ENCODE measurements at places on chromosomes 4 and X.

GRCh38 chr4:121666091-121666679 is 30.6 kb downstream of the ANXA5 start:
- no peak for DNase-seq

GRCh38 chr4:42562016-42562415 is 94.9 kb downstream of the ATP8A1 start:
- no peak for DNase-seq

- DNase-seq = no peak
Measured at GRCh38 chr4:52718123-52718522, 33.1 kb downstream of the ERVMER34-1 start.

- DNase-seq = no peak
Measured at GRCh38 chr4:138216272-138216867, 25.8 kb downstream of the SLC7A11 start.

GRCh38 chr4:3316146-3316545 is 23.3 kb downstream of the RGS12 start:
- DNase-seq = no peak

DNA sequence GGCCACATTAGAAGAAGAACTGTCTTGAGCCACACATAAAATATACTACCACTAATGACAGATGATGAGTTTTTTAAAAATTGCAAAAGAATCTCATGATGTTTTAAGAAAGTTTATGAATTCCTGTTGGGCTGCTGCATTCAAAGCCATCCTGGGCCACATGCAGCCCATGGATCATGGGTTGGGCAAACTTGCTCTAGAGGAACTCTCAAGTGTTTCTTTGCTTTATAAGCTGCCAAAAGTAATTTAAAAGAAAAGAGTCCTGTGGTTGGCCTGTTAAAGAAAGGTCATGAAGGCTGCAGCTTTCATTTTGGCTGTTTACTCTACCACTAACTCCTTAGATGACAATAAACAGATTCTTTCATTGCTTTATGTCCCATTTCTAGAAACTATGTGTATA is 218.2 kb downstream of the SCFD2 start:
- DNase-seq = no peak

GRCh38 chr4:8025668-8026067 is 86.0 kb upstream of the AFAP1 start:
- DNase-seq = no peak

- DNase-seq = no peak
Measured at GRCh38 chrX:21843179-21843578, 3.8 kb downstream of the MBTPS2 start.

- no peak for DNase-seq
Measured at GRCh38 chrX:114087543-114087942, 496.3 kb upstream of the HTR2C start.

- no peak for DNase-seq
Measured at GRCh38 chrX:110588853-110589252, 206.8 kb downstream of the CHRDL1 start.

DNA sequence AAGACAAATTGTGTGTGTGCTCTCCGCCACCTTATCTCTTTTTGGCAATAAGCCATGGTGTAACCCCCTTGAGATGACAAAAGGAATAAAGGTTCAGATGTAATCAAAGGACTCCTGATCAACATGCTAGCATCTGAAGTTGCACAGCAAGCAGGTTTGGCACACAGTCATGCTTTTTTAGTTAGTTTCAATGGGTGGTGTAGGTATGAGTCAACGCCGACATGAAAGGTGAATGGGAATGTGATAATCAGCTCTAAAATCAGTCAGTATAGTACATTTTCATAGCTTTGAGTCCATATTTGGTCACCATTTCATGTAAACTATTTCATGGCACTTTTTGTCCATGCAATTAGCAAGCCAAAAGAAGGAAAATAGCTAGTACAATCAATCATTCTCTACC is 50.4 kb upstream of the ETNPPL start:
- no peak for DNase-seq

- DNase-seq = no peak
Measured at GRCh38 chrX:7269589-7269988, 121.6 kb upstream of the PUDP start.

GRCh38 chr4:165461159-165461821 is 82.5 kb downstream of the CPE start:
- no peak for DNase-seq

- no peak for DNase-seq
Measured at GRCh38 chr4:73891739-73892405, 22.7 kb downstream of the CXCL1 start.

DNA sequence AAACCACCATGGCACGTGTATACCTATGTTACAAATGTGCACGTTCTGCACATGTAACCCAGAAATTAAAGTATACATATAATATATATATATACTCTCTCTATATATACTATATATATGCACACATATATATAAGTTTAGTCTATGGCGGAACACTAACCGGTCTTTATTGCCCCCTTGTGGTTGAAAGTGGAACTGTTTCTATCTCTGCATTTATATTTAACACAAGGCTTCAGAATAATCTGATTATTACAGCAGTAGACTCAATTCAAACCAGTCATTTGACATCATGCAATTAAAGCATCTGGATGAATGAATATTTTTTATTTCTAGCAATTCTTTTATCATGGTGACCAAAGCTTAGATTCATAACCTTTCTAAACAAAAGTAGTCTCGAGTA is 14.6 kb downstream of the RAB9B start:
- no peak for DNase-seq

GRCh38 chr4:53654300-53654758 is 63.0 kb upstream of the LNX1 start:
- no peak for DNase-seq

DNA sequence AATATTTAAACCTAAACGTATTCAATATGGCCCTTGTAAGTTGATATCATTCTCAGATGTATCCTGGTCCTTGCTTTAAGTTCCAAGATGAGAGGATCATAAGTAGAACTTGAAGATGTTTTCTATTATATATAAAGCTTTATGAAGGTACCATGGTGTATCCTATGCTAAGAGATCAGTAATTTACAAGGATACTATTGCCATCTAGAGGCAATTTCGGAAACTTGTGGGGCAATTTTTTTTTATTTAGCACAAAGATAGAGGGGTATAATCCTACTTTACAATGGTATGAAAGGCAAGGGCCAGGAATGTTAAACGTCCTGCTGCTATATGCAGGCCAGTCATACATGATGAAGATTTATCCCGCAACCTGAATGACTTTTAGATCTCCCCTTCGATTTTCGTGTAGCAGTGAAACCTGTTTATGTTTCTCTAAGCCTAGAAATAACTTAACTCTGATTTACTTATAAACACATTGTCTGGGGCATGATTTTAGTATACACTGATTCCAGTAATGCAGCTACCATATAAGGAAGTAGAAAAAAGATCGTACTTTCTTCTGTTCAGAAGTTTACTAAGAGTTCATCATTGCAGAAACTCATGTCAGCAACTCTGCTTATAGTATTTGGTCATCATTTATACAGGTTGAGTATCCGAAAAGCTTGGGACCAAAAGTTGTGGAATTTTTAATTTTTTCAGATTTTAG is 2.6 kb downstream of the SLC25A31 start:
- no peak for DNase-seq

DNA sequence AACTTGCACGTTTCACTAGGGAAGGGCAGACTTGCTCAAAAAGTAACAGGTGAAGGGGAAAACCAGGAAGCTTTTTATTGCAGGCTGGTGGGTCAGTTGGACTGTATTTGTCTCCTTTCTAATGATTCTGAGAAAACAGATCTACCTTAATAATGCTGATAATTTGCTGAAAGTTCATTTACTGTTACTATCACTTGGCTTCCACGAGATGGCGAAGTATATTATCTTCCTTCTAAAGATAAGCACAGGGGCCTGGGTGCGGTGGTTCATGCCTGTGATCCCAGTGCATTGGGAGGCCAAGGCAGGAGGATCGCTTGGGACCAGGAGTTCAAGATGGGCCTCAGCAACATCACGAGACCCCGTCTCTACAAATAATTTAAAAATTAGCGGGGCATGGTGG is 16.4 kb downstream of the CCKAR start:
- DNase-seq = no peak

- DNase-seq = no peak
Measured at GRCh38 chr4:6731318-6731675, 15.3 kb downstream of the BLOC1S4 start.
